ENCODE measurements at places on chromosomes 6 and 20.

GRCh38 chr6:163468738-163469137 is 54.2 kb downstream of the QKI start:
- DNase-seq: no peak

DNA sequence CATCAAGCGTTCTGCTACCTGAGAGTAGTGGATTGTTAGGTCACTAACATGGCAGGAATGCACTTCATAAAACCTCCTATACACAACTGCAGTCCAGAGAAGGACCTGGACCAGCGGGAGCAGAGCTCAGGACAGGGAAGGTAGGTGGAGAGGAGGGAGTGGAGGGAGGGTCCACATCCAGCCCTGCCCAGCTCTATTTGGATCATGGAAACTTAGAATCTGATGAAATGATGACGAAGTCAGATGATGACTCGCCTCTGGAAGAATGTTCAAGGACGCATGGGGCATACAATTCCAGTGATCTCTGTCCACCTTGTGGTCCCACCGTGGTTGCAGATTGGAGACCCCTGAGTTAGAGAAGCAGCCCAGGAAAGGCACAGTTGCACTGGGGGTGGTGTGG is 68.8 kb downstream of the CLIC5 start:
- DNase-seq: no peak

- peak; percentile 91 for DNase-seq
Measured at GRCh38 chr6:109373762-109374161, 8.5 kb downstream of the CD164 start.

- no peak for DNase-seq
Measured at GRCh38 chr6:158437571-158437970, 122.3 kb upstream of the TMEM181 start.

DNA sequence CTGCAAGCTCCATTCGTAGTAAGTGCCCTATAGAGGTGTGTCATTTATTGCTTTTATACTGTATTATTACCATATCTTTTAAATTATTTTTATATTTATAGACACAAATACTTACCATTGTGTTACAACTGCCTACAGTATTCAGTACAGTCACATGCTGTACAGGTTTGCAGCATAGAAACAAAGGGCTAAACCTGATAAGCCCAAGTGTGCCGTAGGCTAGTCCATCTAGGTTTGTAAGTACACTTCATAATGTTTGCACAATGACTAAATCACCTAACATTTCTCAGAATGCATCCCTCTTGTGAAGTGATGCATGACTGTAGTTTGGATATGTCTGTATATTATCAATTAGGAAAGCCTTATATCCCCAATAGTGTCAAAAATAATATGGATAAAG is 122.8 kb downstream of the CLVS2 start:
- no peak for DNase-seq
